ENCODE measurements at places on chromosomes 5 and 9.

- no peak for DNase-seq
Measured at GRCh38 chr9:137186385-137186784, 2.0 kb downstream of the ANAPC2 start.

DNA sequence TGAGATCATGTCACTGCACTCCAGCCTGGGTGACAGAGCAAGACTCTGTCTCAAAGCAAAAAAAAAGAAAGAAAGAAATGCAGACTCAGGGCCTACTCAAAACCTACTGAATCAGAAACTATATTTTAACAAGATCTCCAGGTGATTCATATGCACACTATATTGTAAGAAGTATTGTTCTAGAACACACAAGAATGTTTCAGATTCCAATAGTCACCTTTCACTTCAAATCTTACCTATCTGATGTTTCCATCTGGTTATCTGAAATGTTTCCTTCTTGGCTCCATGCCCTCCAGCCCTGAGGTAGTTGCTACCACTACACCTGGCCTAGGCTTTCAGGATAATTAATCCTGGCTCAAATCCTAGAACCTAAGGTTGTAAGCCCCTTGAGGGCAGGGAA lies 36.8 kb upstream of the SNX2 start:
- DNase-seq: no peak

DNA sequence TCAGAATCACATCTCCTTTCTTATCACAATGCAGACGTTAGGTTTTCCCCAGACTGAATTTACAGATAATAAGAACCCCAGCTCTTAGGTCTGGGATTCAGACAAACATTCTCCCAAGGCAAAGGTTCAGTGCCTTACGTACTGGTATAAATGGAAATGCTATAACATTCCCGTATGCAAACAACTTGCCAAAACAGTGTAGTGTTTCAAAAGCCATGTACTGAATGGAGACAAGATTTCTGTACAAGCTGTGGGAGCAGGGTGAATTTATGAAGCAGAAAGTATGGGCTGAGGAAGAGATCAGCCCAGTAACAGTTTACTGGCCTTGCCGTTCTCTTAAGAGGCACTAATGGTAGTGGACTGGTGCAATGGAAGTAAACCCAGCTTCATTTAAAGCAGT lies 225.5 kb upstream of the ZNF462 start:
- no peak for DNase-seq

- no peak for DNase-seq
Measured at GRCh38 chr9:89606624-89607311, 2.0 kb downstream of the GADD45G start.

DNA sequence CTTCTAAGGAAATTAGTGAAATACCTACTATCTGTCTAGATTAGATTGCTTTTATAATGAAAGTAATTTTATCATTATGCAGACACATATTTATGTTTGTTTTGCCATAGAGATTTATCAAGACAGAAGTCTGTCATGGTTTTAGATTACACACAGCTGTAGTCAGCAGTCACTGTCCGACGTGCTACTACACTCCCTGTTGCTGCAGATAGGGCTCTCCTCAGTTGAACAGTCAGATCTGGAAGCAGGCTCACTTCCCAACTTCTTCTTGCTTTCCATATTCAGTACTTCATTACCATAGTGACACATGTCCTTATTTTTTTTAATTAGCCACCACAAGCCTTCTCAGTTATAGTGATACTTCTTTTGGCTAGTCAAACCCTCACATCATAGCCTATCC lies 329.9 kb upstream of the ITGA1 start:
- no peak for DNase-seq

GRCh38 chr9:109385499-109385898 lies 64.6 kb upstream of the EPB41L4B start:
- no peak for DNase-seq

GRCh38 chr9:112815868-112816267 lies 65.3 kb downstream of the SNX30 start:
- no peak for DNase-seq

DNA sequence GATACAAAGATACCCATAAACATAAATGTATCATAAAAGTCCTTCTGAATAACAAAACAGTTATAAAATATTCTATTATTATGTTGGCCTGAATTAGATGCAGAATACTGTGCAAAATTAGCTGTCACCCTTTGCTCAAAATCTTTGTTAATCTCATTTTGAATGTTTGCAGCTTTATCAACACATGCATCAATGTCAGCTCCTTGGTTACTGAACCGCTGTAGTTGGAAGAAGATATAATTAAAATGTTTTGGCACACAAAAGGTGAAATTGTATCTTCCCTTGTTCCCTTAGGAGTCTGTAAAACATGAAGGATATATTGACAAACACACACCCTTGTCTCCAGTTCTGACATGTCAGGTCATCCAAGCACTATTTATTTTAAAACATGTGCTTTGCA lies 146.3 kb upstream of the POU5F2 start:
- DNase-seq: no peak

DNA sequence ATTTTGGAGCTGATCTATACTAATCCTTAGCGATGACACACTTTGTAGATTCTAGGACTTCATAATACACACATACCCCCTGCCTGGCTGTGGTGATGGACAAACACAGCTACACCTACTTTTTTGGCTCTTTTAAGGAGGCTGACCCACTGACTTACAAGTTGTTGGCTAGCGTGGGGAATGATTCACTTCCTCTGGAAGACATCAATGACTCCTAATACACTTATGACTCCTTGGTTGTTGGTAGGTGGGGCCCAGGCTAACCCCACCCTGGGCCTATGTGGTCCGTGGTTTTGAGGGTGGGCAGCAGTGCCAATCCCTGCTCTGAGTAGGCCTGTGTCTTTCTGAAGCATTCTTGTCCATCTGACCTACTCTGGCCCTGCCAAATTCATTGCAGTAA lies 144.4 kb downstream of the SLC12A2 start:
- DNase-seq: no peak

DNA sequence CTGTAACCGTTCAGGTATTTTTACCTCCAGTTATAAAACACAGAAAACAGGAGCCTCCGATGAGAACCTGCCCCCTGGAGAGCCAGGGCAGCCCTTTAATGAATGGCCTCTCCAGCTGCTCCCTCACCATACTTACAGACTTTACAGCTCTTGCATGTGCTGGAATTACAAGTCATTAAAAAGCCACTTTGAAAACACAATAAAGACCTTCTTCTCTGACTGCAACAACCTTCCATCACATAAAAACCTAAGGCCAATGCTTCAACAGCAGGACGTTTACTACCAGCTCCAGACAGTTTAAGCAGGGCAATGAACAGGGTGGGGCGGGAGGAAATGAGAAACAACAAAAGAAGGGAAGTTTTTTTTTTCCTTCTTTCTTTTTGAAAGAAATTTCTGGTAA lies 213.8 kb downstream of the MLLT3 start:
- DNase-seq: no peak

DNA sequence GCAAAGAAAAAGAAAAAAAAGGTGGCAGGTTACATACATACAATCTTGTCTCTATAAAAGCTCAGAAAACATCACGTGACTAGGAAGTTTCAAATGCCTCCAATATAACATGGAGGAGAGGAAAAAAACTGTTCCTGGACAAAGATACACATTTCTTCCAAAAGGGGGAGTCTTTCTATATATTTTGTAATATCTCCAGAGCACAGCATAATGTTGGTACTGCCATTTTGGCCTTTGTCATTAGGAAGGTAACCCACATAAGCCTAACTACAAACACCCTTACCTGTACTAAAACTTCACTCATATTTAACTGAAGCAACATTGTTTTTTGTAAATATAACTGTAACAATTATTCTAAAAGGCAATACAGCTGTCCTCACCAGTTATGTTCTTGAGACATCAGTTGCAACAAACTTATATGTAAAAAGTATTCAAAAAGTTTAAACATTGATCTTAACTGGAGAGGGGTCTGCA lies 1.2 kb upstream of the BTF3 start:
- DNase-seq: no peak

- no peak for DNase-seq
Measured at GRCh38 chr5:170182491-170182890, 50.3 kb upstream of the C5orf58 start.

DNA sequence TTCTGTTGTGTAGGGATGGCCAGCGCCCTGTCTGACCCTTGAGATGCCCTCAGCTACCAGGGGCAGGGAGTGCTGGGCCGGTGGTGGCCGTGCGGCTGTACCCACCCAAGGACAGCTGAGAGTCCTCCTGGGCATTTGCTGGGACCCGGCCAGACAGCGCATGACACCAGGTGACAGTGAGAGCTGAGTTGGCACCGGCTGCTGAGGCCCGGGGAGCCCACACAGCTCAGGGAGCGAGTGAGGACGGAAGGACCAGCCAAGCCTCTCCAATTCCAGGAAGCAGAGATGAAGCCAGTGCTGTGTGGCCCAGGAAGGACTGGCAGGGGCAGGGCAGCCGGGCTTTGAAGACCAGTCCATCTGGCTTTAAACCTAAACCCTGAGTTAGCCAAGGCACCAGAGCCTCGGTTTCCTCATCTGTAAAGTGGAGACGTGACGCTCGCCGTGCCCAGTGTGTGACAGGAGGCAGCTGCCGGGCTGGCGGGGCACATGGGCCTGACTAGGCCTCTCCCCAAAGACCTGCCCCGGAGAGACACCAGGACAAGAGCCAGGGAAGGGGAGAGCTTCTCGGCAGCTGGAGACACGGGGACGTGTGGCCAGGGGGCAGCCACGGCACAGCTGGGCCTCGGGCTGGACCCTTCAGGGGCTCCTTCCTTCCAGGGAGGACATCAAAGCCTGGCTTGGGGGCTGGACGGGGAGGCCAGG lies 3.0 kb upstream of the AGPAT2 start:
- DNase-seq: no peak

- DNase-seq: no peak
Measured at GRCh38 chr5:161007879-161008278, 155.9 kb upstream of the ATP10B start.
